ENCODE measurements at places on chromosomes 4 and X.
A peak's percentile ranks its signal among the peaks of the same experiment; 100 is the strongest.

DNA sequence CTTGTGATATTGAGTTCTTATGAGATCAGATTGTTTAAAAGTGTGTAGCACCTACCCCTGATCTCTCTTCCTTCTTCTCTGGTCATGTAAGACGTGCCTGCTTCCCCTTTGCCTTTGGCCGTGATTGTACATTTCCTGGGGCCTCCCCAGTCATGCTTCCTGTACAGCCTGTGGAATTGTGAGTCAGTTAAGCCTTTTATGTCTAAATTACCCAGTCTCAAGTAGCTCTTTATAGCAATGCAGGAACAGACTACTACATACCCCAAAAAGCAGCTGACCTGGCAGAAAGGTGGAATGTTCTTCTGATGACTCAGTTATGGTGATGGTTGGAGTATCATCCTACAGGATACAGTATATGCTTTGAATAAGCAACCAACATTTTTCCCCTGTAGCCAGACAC is 11.4 kb upstream of the MCUB start:
- DNase-seq: peak; percentile 38

DNA sequence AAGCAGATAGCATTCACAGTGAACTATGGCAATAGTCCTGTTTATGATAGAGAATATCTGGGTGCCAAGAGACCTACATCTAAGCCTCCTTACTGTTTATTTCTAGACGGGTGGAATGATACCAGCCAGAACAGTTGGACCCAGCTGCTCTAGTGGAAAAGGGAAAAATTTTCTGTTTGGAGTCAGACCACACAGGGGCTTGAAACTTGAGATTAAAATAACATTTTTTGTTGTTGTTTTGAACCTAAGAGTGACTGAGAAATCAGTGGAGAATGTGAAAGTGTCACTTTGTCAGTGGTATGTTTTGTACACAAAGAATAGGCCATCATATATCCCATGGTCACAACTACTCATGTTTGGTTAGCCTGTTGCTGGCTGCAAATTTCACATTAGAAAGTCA is 105.7 kb downstream of the AGTR2 start:
- no peak for DNase-seq

- no peak for DNase-seq
Observed at GRCh38 chrX:18886005-18886343, 97.9 kb downstream of the PHKA2 start.

GRCh38 chr4:186653969-186654368 is 69.7 kb downstream of the FAT1 start:
- DNase-seq: no peak

DNA sequence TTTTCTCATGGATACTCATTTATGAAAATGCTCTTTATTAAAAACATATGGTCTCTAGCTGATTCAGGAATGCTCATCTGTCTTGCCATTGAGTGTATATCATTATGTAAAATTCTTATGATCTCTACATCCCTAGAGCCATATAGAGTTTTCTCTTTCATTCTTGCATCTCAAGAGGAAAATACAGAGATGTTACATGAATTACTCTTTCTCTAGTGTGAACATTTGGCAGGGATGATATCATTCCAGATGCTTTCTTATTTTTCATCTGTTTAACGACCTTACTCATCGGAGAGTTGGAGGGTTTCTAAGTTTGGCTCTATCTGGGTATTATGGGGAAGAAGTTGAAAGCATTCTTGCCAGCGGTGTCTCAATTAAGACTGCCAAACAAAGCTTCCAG is 202.9 kb upstream of the SLC7A11 start:
- DNase-seq: no peak

GRCh38 chr4:89468602-89469001 is 161.0 kb upstream of the GPRIN3 start:
- no peak for DNase-seq

DNA sequence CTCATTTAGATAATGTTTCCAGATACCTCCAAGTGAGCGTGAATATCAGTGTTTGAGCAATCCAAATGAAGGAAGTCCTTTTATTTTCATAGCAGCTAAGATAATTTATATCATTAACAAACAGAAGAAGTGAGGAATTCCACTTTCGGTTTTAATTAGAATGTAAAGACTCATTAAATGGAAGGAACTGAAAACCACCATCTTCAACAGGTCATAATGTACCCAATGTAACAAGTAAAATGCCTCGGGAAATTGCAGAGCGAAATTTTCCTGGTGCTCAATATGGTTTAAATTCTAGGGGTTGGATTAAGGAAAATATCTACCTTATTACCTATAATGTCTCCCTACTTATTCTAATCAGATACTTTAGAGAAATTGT is 33.9 kb upstream of the SLC9A7 start:
- no peak for DNase-seq

GRCh38 chr4:81356621-81357020 is 115.1 kb downstream of the RASGEF1B start:
- no peak for DNase-seq

GRCh38 chr4:176320976-176321361 is 1.2 kb downstream of the SPCS3 start:
- DNase-seq: no peak

- no peak for DNase-seq
Observed at GRCh38 chr4:74054483-74055047, 16.1 kb upstream of the CXCL3 start.

DNA sequence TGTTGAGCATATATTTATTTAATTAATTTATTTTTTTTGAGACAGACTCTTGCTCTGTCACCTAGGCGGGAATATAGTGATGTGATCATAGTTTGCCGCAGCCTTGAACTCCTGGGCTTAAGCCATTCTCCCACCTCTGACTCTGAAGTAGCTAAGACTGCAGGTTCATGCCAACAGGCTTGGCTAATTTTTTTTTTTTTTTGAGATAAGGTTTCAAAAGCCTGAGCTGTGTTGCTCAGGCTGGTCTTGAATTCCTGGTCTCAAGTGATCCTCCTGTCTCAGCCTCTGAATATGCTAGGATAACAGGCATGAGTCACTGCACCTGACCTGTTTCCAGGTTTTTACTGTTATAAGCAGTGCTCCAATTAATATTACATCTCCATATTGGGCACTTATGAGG is 4.8 kb downstream of the ADD1 start:
- no peak for DNase-seq

- DNase-seq: no peak
Observed at GRCh38 chr4:92263575-92263974, 40.2 kb upstream of the GRID2 start.

DNA sequence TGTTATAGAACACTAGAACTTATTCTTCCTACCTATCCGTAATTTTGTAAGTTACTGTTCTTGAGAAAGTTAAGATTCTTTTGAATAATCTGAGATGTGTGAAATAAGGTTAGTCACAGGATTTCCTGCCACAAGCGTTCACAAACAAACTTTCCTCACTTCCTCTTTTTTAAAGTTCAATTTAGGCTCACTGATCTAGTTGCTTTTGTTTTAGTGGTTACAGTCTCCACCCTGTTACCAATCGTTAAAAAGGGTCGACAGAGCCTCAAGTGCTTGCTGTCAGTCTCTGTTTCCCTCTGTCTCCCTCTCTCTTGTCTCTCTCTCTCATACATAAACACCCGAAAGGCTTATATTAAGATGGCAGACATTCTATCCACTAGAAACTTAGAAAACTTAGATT is 35.9 kb upstream of the STK26 start:
- DNase-seq: no peak

GRCh38 chr4:3393171-3393570 is 48.6 kb upstream of the HGFAC start:
- DNase-seq: no peak

- DNase-seq: no peak
Observed at GRCh38 chrX:96770315-96770714, 85.7 kb downstream of the DIAPH2 start.

DNA sequence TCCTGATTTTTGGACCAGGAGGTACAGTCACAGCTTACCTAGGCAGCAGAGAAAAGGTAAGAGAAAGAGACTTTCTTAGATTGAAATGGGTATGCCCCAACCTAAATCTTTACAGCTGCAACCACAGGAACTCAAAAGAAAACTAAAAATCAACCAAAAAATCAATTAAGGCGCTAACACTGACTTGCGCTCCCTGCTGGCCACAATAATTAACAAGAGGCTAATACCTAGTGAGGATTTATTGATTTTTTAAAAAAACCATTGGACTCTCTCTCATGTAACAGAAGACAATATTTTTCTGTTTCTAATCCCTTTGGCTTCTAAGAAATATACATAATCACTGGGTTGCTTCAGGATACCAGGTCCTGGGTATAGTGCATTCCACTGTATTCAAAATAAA is 153.9 kb upstream of the TENM3 start:
- no peak for DNase-seq

- DNase-seq: no peak
Observed at GRCh38 chr4:129614611-129615010, 518.7 kb downstream of the C4orf33 start.

- DNase-seq: no peak
Observed at GRCh38 chrX:81205551-81205950, 3.6 kb downstream of the SH3BGRL start.

DNA sequence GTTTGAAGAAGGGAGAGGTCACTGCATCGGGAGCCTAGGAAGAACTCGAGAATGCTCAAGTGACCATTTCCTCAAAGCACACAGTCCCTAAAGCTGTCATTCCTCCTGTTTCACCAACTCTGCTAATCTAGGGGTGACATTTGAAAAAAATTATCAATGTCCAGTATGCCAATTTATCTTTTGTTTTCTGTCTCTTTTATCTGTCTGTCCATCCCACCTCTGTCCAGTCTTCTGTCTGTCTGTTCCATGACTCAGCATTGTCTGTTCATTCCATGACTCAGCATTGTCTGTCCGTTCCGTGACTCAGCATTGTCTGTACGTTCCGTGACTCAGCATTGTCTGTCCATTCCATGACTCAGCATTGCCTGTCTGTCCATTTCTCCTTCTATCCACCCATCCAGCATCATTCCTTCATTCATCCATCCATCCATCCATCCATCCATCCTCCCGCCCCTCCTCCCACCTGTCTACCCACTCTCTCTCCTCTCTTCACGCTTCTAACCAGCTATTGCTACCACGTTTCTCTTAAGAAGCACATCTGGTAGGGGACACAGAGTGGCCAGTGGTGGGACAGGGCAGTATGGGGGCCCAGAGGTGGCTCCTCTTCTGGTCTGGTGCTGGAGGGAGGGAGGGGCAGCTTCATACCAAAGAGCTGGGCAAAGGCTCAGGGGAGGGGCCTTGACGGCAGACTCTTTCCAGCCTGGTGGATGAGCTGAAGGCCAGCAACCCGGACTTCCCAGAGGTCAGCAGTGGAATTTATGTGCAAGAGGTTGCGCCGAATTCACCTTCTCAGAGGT is 34.1 kb downstream of the HTRA3 start:
- DNase-seq: no peak

DNA sequence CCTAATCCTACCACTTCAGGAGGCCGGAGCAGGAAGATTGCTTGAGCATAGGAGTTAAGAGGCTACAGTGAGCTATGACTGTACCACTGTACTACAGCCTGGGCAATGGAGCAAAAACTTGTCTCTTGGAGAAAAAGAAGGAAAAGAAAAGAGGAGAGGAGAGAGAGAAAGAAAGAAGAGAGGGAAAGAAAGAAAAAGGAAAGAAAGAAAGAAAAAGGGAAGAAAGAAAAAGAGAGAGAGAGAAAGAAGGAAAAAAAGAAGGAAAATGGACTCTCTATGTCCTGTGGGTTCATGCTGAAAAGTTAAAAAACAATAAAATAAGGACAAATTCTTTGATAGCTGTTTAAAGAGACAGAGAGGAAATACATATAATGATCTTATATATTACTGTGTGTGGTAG is 13.3 kb upstream of the ABRAXAS1 start:
- DNase-seq: no peak

GRCh38 chrX:71922686-71923085 is 12.0 kb downstream of the NHSL2 start:
- DNase-seq: no peak

DNA sequence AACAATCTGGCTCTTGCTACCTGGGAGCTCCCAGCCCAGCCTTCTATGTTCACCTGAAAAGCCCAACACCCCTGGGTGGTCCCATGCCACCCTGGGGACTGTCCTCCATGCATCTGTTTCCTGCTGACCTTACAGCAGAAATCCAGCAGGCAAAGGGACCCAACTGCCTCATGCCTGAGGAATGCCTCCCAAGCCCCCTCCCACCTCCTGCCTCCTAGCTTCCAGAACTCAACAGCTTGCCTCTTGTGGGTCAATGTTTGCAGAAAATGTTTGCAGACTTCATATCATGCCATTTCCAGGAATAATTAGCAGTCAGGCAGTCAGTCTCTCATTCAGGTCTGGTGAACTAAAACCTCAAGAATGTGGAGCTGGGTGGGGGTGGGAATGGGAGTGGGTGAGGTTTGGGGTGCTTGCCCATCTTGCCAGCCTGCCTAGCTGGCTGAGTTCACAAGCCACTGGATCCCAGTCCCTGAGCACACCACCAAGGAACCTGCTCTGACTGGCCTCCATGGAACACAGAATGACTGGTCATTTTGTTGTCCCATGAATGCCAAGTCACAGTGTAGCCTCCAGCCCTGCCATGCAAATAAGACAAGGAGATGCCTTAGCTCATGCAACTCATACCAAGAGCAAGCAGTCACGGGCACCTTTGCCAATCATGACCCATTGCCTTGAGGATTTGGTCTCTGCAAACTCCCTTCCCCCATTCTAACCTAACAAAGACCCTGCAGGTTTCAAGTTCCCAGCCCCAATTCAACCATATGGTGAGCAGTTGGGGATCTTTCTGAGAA is 12.1 kb upstream of the PLAC1 start:
- no peak for DNase-seq

DNA sequence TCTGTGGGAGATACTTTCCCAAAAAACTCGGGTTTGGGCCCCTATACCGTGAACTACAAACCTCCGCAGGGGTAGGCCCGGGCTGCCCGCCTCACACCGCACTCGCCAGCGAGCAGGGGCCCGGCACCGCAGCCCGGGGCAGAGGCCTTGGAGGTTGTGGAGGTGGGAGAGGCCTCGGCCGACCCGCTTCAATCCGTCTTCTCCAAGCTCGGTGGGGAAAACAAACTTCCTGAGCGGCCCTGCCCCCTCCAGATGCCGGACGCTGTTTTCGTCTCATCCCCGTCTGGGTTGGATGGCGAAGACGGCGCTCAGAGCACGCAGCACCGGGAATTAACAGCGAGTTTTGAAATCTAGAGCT is 442 bp upstream of the MCUB start:
- DNase-seq: peak; percentile 10

DNA sequence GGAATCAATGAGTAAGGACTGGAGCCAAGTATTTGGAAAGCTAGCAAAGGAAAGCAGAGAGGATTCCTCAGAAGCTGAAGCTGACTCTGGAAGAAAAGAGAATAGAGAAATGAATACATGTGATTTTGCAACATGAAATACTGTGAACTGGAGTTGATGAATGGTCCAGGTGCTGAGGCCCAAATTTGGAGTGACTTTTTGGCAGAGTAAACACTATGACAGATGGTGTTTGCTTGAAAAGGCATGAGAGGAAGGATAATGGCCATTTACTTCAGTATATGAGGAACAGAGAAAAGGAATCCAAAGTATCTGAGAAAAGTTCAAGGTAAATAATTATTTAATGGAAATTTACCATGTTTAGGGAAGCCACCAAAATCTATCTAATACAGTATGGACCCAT is 236.7 kb downstream of the SLITRK2 start:
- no peak for DNase-seq

DNA sequence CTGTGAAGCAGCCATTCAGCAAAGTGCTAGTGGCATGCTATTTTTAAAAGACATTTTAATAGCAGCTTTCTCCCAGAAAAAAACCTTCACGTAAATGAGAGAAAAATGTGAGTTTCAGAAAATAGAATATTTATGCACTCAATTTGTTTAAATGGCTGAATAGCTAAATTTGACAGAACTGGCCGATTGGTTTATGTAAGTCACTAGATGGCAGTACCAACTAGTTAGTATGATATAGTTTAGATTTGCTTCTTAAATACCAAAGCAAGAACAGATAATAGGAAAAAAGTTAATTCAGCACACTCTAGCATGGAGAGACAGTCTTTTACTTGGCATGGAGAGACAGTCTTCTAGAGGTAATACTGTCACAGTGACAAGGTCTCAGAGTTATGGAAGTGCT is 250.1 kb downstream of the SNCA start:
- no peak for DNase-seq

Data from stimulated activated CD4-positive, alpha-beta T cell treated with anti-CD3 and anti-CD28 coated beads, Interleukin-4, amount 100 ng/mL, for 4 hours (primary cell).